ENCODE measurements at places on chromosomes 7 and 10.
A peak's percentile ranks its signal among the peaks of the same experiment; 100 is the strongest.

GRCh38 chr10:103066141-103067098, 126.7 kb downstream of the NT5C2 start:
- no peak for DNase-seq

DNA sequence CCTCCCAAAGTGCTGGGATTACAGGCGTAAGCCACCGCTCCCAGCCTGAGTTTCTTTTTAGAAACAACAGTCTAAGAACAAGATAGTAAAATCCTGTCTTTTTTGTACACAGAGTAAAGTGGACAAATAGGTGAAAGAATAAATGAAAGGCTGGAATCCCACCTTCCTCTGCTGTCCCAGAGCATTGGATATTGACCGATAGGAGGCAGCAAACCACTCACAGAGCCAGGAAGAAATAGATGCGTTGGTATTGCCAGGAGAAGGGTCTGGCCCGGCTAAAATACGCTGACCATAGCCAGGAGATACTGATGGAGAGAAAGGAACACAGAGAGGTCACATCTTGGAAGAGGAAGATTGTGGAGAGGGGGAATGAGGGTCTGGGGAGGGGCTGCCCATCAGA, 11.4 kb upstream of the ZNF12 start:
- no peak for DNase-seq

DNA sequence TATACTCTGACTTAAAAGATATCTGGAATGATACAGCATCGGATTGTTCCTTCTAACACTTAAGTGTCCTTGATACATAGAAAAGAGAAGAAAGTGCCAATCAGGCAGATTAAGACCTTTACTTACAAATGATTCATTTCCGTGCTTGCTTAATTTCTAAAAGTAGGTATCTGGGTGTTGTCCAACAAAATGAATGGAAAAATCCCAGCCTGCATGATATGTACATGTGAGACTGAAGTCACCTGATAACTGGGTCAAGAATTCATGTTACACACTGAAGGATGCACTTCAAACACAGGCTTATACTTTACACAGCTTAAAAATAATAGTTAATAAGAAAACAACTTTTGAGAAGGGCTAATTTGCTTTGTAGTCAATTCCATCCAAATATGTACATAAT, 25.2 kb upstream of the PLXDC2 start:
- no peak for DNase-seq

DNA sequence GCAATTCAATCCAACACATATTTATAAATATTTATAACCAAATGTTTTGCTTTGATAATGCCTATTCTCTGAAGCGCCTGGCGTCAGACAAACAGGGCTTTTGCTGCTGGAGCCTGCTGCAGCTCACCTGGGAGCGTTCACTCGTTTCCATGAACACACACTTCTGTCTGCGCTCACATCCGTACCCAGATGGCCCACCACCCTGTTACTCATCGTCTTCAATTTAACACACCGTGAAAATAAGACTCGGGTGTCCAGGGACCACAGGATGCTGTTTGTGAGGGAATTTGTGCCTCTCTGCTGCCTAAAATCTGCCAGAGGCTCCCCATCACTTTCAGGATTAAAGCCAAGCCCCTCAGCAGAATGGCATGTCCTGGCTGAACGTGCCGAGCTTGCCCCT, 74.1 kb downstream of the SLIT1 start:
- DNase-seq = no peak

DNA sequence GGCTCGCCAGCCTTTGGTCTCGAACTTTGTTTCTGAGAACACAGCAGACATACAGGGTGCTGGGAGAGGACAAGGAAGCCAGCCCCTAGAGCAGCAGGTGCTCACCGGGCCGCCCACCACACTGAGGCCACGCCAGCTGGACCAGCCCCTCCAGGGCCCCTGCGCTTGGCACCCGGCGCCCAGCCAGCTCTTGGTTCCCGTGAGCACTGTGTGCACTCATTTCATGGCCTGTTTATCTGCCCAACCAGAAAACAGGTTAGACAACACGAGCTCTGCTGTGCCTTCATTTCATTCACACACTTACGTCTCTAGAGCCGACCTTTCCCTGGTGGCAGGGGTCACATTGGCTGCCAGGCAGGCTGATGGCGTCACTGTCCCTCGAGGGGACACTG, 104.0 kb downstream of the CYTH3 start:
- DNase-seq = no peak

GRCh38 chr7:141754939-141755338, 9.0 kb upstream of the TAS2R3 start:
- no peak for DNase-seq

GRCh38 chr10:20809631-20810030, 87.5 kb downstream of the NEBL start:
- no peak for DNase-seq

DNA sequence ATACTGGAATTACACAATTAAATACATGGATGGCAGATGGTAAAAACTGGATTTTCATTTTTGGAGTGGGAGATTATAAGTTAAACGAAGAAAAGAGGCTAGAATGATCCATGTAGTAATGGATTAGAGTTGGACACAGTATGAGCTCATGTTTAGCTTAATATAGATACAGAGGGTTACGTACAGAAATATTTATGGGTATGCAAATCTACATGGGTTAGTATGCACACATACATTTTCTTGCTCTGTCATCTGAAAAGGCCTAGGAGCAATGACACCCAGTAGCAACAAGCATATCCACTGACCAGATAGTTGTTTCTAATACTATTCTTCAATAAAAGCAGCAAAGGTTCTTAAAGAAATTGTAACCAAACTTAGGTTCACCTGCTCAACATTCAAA, 366.4 kb downstream of the SEMA3D start:
- DNase-seq = no peak

- no peak for DNase-seq
These were observed 36.9 kb downstream of the TNPO3 start for GRCh38 chr7:129017933-129018538.

GRCh38 chr7:41010967-41011366, 691.9 kb downstream of the INHBA start:
- DNase-seq = no peak

- DNase-seq = no peak
These were observed 289.5 kb upstream of the PFKP start for GRCh38 chr10:2777666-2778355.

- no peak for DNase-seq
These were observed 107.4 kb downstream of the CLEC2L start for GRCh38 chr7:139630643-139631519.

GRCh38 chr7:149494738-149495368, 2.8 kb downstream of the ZNF746 start:
- no peak for DNase-seq

DNA sequence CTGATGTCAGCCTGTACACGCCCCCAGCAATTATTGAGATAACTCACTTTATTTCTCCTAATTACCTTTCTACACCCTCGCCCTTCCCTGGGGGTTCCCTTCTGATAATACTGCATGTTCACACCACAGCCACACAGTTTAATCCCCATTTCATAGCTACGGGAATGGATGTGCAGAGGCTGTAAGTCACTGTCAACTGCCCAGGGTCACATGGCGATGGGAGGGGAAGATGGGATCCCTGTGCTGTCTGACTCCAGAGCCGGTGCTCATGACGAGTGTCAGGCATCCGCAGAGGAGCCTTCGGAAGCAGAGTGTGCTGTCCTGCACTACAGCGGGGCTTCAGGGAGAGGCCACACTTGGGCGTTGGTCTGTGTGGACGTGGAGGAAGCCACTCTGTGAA, 688.7 kb downstream of the SDK1 start:
- no peak for DNase-seq

DNA sequence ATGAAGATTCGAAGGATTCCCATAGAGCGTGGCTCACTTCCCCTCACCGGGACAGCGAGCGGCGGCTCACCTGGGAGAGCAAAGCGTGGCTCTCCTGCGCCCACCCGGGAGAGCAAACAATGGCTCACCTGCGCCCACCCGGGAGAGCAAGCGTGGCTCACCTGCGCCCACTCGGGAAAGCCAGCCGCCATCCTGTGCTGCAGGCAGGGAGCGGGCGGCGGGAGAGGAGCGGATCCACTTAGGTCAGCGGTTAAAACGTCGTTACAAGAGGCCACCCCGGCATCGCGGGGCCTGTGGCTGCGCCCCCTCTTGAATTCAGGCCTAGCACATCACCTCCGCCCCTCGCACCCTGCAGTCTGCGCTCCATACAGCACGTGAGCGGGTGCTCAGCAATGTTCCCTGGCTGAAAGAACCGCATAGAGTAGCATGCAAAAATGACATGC, 461 bp upstream of the FIGNL1 start:
- DNase-seq = no peak

GRCh38 chr10:99395750-99396445, 34.5 kb downstream of the GOT1 start:
- peak; percentile 15 for DNase-seq

- DNase-seq = no peak
These were observed 134.2 kb downstream of the NXPH1 start for GRCh38 chr7:8567626-8568025.

- DNase-seq = no peak
These were observed 1673.4 kb downstream of the REEP3 start for GRCh38 chr10:65194555-65194954.

DNA sequence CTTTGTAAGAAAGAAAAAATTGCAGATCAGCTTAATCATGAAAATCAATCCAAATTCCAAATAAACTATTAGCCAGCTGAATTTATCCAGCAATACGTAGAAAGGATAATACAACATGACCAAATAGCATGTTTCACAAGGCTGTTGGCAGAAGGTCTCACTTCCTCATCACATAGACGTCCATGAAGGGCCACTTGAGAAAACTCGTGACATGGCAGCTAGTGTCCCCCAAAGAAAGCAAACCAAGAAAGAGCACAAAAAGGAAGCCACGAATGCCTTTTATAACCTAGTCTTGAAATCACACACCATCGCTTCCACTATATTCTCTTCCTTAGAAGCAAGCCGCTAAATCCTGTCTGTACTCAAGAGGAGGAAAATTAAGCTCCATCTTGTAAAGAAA, 105.6 kb upstream of the NRBF2 start:
- no peak for DNase-seq

DNA sequence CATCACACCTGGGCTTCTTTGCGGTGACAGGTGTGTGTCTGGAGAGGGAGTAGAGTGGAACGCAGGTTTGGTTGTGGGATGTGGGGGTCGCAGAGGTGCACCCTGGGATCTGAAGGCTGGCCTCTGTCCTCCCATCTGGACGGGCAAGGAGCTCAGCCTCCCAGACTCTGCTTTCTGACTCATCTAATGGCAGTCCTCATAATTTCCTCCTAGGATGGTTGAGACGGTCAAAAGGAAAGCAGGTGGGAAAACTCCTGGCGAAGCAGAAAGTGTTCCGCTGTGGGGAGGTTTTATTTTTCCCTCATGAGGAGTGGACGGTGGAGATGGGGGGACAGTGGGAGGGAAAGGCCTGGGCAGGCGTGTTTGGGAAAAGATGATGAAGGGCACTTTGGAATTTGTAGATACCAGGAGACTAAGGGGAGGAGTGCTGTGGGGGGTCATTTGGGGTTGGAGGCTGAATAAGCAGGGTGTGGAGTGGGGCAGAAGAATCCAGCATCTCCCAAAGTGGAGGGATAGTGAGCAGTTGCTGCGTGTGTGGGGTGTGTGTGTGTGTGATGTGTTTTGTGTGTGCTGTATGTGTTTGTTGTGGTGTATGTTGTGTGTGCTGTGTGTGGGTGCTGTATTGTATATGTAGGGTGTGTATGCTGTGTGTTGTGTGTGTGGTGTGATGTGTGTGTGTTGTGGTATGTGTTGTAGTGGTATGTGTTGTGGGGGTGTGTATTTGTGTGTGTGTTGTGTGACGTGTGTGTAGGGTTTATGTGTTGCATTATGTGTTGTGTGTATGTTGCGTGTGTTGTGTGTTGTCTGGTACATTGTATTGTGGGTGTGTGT, 97.2 kb upstream of the PODXL start:
- DNase-seq = no peak

DNA sequence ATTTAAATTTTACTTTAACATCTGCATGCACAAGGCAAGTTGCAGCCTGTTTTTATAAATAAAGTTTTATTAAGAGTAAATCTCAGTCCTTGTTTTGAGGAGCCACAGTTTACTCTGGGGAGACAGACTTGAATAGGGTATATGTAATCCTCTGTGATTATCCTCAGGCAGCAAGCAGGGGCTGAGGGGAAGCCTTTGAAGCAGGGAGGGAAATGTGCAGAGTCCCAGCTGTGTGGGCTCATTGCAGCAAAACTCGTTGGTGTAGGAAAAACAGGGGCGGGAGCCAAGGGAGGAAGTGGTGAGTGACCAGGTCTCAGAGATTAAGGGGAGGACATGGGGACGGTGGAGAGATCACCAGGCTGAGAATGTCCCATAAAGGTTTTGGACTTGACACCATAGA, 34.3 kb upstream of the SMC3 start:
- DNase-seq = no peak

DNA sequence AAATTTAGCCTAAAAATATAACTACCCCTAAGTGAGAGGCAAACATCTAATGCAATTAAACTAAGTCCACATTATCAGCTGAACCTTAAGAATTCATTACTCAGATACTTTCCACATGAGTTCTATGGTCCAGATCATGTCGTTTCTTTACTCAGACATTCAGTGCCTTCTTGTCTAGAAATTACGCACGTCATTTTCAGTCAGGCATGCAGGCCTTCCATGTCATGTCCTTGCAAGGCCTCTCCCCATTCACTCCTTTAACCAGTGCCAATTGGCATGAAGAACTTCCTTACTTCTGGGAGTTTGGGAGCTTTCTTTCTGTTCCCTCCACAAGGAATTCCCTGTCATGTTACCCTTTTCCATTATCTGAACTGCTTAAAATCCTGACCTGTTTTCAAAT, 118.8 kb downstream of the NRP1 start:
- DNase-seq = no peak

GRCh38 chr10:82190432-82191260, 315.7 kb downstream of the NRG3 start:
- no peak for DNase-seq

DNA sequence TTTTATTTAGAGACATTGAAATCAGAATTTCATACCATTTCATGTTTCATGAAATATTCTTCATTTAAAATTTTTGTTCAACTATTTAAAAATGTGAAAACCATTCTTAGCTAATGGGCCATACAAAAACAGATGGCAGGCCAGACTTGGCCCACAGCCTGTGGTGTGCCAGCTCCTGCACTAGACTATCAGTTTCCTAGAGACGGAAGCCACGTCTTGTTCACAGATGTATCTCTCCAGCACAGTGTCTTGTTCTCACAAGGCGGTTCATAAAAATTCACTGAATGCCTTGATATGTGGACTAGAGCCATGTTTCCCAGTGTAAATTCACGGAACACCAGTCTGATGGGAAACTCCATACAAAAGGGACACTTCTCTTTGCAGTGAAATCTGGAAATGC, 216.0 kb downstream of the KCNMA1 start:
- DNase-seq = no peak

DNA sequence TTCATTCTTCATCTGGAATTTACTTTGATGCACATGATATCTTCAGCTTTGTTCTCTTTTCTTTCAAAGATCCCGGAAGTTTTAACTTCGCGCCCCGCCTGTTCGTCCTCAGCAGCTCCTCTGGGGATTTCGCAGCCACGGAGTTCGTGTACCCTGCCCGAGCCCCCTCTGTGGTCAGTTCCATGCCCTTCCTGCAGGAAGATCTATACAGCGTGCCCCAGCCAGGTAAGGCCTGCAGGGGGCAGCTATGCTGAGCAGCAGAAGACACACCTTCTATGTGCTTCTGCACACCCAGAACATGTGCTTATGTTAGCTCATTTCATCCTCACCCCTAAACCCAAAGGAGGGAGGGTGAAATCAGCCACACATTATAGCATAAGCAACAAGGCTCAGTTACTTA, 79.7 kb upstream of the LYZL2 start:
- no peak for DNase-seq

- no peak for DNase-seq
These were observed 256.9 kb downstream of the ABCA13 start for GRCh38 chr7:48428091-48428684.
